Pons (tissue), 1 donor: ENCODE measurements at places on chromosomes 6 and 20.

DNA sequence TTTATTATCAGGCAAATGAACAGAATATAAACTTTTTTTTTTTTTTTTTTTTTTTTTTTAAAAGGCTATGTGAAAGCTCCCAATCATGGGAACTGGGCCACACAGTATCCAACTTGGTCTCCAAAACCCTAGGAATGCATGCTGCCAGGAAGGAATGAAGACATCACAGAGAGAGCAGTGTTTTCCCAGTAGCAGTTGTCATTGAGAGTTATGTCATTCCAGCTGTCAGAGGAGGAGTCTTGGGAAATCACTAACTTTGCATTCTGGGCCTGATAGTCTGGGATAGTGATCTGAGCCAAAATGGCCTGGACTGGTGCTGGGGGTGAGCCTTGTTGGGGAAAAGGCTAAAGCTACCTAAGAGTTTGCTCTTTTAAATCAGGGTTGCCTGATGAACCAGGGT is 231.3 kb upstream of the MAP3K7 start:
- no peak for DNase-seq

DNA sequence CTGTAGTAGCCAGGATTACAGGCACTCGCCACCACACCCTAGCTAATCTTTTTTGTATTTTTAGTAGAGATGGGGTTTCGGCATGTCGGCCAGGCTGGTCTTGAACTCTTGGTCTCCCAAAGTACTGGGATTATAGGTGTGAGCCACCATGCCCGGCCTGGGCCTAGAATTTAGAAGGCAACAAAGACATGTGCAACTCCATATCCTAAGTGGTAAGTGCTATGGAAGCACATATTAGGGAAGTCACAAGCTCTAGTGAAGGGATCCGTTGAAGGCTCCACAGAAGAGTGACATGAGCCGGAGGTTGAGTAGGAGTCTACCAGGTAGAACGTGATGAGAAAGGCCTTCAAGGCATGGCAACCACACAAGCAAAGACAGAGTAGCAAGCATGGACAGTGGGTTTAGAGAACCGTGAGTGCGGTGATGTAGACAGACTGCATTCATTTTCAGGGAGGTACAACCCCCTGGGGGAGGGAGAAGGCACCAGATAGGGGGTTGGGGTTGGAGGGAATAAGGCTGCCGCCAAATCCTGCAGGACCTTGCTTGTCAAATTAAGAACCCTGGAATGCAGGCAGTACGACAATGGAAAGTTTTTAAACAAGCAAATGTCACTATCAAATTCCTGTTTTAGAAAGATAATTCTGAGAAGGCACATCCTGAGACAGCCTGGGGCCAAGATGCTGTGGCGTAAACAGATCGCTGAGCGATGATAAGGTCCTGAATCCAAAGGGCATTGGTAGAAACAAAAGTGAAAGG is 50.2 kb downstream of the ARHGAP18 start:
- no peak for DNase-seq

DNA sequence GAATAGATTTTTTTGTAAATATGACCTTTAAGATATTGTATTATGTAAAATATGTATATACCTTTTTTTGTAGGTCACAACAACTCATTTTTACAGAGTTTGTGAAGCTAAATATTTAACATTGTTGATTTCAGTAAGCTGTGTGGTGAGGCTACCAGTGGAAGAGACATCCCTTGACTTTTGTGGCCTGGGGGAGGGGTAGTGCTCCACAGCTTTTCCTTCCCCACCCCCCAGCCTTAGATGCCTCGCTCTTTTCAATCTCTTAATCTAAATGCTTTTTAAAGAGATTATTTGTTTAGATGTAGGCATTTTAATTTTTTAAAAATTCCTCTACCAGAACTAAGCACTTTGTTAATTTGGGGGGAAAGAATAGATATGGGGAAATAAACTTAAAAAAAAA is 130.9 kb downstream of the SULF2 start:
- no peak for DNase-seq

- DNase-seq, result no peak
Measured at GRCh38 chr6:34237316-34237721, 646 bp downstream of the HMGA1 start.

GRCh38 chr6:144882425-144882824 is 597.3 kb downstream of the UTRN start:
- no peak for DNase-seq

- no peak for DNase-seq
Measured at GRCh38 chr6:50849796-50850180, 31.1 kb downstream of the TFAP2B start.

DNA sequence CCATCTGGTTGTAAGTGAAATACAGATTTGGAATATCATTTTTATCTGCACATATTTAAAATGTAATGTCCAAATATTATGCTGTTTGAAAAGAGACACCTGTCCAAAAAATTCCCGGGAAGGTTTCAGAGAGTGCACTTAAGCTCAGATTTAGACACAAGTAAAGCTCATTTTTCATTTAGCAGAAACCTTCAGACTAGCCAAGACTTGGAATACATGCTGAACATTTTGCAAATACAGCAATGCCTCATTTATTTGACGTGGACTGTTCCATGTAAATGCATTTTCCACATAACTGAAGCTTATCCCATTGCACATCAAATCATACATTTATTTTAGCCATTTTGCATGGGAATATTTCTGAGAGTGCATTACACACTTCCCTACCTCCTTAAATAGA is 280.7 kb downstream of the ZNF217 start:
- no peak for DNase-seq

DNA sequence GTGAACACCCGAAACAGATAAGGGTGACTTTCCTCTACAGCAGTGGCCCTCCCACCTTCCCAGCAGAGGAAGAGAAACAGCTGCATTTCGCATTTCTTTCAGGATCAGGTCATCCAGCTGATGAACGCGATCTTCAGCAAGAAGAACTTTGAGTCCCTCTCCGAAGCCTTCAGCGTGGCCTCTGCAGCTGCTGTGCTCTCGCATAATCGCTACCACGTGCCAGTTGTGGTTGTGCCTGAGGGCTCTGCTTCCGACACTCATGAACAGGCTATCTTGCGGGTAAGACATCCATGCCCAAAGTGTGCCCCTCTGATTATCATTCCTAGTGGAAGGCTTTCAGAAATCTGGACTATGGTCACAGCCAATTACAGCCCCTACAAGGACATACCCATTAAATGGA is 27.8 kb upstream of the MROH8 start:
- no peak for DNase-seq

GRCh38 chr6:113695516-113695915 is 161.6 kb upstream of the MARCKS start:
- DNase-seq, result no peak

DNA sequence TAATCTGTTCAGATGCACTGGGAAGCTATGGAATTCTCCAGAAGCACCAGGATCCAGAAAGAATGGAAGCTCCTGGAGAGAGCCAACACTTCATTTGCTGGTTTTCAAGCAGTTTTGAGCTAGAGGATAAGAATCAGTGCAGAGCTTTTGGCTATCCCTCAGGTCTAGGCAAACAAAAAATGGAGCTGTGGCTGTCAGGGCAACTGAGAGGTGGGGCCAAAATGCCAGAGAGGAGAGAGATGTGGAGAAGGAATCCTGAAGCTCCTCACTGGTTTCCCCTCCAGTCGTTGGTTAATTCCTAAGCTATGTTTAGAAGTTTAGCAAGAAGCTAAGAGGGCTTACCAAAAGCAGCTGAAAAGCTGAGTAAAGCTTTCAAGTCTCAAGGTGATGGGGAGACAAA is 294.2 kb upstream of the JARID2 start:
- no peak for DNase-seq

DNA sequence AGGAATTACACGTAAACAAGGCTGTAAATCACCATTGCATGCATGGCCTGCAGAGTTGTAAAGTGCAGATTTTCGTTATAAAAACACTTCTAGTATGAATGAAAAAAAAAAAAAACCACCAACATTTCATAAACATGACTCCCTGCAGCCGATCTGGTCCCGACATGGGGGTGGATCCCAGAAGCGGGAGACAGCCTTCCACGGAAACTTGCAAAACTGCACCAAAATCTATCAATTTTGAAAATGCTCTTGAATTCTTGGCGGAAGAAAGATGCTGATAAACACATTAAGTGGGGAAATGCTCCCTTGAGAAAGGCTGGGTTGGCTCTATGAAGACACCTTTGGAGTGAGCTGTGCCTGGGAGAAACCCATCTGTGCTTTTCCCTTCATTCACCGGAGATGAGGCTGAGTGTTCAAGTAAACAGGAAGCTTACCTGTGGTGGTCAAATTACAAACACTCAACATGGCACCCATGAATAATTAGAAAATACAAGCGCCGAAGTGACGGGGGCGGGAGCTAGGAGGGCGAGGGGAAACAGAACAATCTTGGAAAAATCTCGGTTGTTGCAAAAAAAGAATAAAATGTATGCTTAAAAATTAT is 845 bp upstream of the ANKRD60 start:
- DNase-seq, result no peak

GRCh38 chr6:94713446-94713845 is 863.9 kb upstream of the MANEA start:
- DNase-seq, result no peak

DNA sequence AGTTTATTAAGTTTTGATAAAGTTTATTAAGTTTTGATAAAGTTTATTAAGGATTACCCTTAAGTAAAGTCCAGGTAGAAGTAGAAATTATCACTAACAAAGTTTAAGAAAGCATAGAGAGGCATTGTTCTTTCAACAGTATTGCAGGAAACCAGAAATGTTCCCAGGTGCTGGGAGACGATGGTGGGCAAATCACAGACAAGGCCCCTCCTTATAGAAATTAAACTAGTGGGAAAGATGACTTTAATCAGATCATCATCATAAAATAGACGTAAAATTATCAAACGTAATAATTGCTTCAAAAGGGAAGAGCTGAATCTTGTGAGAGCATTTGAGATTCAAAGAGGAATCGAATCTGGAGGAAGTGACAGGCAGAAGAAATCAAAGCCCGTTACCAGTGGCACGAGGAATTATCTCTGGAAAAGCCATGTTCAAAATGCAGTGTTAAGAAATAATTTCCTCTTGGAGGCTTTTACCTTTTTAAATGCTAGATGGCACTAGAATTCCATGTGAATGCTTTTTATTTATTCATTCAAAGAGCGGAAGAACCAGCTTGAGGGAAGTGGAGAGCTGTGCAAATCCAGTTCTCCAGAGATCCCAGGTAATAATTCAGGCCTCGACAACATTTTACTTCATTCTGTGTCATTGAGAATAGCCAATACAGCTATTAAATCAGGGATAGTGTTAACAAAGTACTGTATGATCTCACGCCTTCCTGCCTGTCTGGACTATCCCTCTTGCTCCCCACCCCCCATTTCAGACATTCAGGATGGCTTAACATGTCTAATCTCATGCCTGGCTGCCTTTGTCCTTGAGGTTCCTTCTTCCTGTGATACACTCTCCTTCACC is 1.0 kb upstream of the APMAP start:
- DNase-seq, result peak; percentile 91

DNA sequence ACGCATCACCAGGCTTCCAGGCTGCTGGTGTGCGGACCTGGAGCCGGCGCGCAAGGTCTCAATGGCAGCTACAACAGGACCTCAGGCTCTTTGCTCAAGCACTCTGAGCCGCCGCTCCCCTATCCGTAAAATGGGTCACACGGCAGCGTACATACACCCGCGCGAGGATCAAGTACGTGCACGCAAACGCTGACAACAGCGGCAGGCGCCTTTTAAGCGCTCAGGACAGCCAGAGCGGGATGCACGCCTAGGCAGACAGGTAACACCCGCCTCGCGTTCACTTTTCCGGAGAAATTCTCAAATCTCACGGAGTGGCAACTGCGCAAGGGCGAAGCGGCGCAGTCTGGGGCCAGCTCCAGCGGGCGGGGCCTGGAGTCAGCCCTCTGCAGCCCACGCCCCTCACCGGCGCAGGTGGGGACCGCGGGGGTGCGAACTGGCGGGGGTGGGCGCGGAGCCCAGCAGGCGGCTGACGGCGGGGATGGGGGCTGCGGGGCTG is 535 bp downstream of the EXOC2 start:
- peak; percentile 22 for DNase-seq

DNA sequence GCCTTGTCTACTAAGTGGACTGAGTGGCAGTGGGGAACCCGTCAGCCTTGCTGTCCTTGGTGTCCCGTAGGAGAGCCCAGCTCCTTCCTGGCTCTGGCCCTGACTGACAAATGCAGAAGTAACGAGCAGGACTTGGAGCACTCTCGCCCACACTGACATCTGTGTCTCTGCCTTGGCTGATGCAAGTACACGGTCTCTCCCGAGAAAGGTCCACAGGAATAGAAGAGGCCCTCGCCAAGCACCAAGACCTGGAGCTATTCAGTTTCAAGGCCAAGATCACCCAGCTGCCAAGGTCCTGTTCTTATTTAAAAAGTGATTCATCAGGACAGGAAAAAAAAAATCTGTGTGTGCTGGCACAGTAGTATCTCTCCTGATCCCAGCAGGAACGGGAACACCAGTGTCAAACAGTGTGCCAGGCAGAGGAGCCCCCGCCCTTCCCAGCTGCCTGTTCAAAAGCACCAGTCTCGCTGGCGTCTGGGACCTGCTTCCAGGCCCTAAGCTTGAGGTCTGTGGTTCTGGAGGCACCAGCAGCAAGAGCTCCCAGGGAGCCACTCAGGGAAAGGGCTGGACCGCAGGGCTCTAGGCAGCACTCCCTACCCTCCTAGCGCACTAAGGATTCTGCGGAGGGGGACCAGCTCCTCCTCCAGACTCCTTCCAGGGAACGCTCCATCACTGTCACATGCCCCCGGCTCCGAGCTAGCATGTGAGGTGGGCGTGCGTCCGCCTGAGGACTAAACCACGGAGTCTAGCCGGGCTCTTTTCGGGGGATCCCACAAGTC is 376.9 kb downstream of the RNGTT start:
- DNase-seq, result peak; percentile 53

- DNase-seq, result no peak
Measured at GRCh38 chr6:84193114-84193708, 34.2 kb downstream of the CEP162 start.

GRCh38 chr6:45663251-45664221 is 285.8 kb upstream of the SUPT3H start:
- peak; percentile 35 for DNase-seq
